ENCODE measurements at places on chromosomes 7 and 10.

- no peak for DNase-seq
Observed at GRCh38 chr10:29603223-29603896, 31.4 kb downstream of the SVIL start.

DNA sequence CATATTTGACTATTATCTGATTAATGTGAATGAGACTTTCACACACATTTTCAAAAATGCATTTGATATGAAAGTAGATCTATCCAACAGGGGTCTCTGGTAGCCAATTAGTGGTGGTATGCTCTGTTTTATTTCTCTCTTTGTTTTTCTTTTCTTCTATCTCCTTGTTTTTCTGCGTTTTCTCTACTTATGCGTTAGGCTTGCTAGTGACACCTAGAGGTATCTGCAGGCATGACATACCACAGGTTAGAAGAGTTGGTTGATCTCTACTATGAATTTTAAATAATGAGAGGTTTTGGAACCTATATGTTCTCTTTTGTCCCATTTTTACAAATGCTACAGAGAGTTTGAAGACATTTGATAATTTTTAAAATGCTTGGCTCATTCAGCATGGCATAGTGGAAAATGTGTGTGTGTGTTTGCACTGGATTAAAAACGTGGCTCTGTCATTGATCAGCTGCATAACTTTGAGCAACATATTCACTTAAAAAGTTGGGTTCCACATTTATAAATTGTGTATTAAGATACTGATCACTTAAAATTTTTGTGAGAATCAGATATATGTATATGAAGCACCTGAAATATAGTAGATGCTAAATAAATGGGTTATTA, 28.1 kb upstream of the PLXDC2 start:
- DNase-seq = peak; percentile 65

DNA sequence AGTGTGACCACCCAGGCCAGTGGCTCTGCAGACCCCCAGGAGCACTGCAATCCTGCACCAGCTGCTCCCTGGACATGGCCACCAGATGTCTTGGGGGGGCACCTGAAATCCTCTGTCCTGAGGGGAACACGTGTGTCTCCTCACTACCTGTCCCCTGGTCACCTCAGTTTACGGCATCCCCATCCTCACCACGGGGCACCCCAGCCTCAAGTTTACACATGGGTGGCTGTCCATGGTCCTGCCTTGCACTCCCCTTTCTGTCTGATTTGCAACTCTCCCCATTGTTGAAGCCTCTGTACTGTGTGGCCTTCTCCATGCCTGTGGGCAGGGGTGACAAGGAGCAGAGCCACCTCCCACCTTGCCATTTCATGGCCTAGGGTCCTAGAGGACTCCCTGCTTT, 67.2 kb downstream of the RAMP3 start:
- no peak for DNase-seq

DNA sequence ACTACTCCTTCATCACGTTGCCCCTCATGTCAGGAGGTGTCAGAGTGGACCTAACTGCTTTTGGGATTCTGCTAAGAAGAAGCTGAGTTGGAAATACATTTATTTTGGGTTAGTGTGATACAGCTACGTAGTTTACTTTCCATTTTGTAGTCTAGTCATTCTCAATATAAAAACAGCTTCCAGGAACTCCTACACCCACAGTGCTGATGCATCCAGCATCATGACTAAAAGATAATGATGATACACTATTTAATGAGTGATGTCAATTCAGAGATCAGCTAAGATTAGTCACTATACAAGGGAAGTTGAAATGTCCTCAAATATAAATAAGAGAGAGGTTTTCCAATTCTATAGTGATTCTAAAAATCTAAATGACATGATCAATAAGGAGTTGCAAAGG, 264.2 kb upstream of the SLC26A5 start:
- DNase-seq = peak; percentile 33

DNA sequence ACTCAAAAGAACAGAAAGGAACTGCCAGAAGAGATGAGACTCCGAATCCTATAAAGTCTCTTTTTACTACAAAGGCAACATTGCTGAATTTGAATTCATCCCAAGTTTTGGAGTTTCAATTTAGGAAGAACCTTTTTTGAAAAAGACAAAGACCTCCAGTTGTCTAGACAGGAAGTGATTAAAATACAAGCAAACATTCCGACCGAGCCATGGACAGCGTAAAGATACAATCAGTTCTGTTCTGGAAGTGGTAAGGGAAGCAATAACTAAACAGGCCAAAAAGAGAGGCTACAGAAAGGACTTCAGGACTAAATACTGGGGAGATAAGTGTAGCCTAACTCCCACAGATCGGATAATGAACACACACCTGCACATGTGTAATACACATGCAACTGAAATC, 101.0 kb downstream of the SMURF1 start:
- DNase-seq = peak; percentile 64

DNA sequence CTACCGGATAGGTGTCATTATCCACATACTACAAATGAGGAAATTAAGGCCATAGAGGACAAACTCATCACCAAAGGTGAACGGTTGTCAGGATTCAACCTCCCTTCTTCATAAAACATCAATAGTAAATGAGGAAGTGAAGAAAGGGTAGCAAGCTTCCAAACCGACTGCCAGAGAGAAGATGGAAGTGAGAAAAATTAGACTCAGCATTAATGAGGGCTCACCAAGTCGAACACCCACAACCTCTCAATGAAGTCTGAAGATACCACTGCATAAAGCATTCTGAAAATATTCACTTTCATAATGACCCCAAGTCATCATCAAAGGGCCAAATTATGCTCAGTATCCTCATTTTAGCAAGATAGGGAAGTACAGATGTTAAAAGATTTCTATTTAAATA, 29.6 kb downstream of the ABCB4 start:
- no peak for DNase-seq

DNA sequence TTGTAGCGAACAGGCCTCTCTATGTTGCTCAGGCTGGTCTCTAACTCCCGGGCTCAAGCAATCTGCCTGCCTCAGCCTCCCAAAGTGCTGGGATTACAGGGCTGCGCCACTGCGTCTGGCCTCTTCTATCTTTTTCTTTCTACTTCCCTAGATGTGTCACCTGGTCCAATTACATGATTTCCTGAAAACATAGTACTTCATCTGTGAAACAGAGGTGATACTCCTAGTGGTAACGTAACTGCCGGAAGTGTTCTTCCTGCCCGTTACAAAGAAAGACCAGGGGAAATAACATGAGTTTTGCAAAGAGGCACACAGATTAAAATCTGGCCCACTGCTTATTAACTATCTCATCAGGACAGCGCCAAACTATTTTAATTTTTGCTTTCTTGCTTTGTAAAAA, 18.4 kb upstream of the HGF start:
- DNase-seq = no peak

DNA sequence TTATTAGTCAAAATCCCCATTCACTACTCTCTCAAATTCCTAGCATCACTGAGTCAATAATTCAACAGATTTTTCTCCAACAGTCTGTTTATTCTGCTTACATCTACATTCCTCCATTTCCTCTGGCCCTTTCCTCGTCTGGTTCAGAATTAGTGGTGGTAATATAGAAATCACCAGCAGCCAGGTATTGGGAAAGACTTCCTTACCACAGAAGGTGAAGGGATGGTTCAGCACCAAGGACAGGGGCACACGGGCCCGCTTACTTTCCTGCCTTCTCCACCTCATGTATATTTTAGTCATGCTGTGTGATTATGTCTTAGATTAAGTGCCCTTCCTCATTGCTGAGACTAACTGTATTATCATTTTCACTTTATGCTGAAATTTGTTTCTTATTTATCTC, 70.4 kb upstream of the APBB1IP start:
- peak; percentile 7 for DNase-seq

DNA sequence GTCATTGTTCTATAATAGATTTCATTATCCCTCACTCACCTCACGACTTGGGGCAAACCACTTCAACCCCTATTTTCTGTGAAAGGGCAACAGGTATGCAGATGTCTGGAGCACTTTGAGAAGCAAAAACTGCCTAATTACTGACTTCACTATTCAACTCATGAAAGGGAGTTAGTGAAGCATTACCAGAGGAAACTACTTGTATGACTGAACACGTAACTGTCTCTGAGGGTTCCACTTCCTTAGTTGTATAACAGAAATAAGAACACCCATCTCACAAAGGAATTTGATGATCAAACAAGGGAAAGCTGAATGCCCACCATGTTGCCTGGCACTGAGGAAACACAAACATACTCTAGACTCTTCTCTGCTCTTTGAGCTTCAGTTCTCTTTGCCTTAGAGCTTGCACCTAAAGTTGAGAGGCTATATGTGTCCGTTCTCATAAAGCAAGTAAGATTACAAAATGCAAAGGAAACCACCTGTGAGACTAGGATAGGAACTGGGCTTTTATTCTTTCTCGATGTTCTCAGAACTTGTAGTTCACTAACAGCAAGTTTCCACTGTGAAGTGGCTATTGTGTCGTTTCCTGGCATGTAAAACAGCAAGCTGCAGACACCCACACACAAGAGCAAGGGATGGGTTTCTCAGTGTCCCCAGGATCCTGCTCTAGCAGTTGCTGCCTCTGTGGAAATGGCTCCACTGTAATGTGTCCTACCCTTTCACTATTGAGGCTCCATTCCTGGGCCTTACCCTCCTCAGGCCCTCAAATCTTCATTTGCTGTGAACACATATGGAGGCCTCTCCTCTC, 2.6 kb downstream of the TMEM243 start:
- no peak for DNase-seq

DNA sequence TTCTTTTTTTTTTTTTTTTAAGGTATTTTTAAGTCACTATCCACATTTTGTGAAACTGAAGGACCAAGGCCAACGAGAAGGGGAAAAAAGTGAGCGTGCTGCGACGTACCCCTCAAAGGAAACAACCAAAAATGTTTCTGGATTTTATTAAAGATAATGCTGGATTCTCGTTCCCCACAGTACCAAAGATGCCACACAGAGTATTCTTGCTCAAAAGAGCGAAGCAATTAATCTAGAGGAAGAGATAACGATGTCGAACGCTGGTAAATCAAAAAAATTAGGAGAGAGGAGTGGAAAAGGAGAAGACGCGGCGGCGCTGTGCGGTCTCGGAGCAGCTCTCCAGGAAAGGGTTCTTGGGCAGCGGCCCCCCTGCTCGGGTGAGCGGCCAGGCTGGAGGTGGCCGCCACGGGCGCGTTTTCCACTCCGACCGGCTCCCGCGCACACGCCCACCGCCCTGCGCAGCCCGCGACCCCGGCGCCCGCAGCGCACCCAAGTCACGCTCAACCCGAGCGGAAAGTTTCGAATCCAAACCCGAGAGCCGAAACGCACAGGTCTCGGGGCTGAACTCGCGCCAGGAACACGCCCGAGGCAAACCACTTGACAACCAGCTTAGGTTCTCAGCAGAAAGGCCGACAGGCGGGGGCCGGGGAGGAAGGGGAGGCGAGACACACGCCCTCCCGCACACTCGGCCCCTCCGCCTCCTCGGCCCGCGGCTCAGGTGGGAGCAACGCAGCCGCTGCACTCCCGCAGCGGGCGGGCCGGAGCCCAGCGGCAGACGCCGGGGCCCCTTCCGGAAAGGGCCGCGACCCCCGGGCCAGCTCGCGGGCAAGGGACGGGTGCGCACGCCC, 989 bp downstream of the SRPK2 start:
- peak; percentile 40 for DNase-seq

GRCh38 chr7:101865031-101865430, 47.6 kb downstream of the CUX1 start:
- no peak for DNase-seq

DNA sequence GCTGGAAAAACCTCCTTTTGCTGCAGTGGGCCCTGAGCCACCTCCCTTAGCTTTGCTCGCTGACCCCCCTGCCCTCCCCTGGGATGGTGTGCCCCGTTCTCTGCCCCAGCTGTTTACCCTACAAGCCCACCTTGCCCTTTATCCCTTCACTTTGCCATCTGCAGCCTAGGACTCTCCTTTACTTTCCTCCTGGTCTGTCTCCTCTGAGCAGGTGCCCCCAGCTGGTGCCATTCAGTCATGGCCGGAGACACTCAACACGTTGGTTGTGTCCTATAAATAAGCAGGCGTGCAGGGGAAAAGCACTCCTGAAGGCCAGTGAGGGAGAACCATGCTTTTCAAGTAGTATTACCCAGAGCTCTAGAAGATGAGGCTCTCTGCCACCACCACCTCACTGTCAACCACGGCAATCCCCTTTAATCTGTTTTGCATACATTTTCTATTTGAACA, 6.1 kb downstream of the RASSF4 start:
- no peak for DNase-seq

GRCh38 chr10:77004917-77005564, 632.6 kb downstream of the KCNMA1 start:
- DNase-seq = peak; percentile 45

DNA sequence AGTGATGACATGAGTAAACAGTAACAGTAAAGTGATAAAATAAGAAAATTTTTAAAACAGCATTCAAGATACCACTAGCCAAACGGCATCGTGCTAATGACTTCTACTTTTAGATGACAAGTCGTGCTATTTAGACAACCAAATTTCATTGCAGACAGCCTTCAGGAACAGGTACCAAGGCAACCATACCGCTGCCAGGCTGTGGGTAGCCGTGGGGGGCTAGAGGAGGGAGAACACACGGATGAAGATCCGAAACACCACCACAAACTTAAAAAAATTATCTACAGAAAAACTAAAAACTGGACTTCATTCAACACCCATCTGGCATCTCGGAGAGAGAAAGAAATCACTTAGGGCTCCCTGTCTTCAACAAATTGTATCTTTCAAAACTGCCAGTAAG, 89.6 kb downstream of the RSU1 start:
- DNase-seq = no peak

DNA sequence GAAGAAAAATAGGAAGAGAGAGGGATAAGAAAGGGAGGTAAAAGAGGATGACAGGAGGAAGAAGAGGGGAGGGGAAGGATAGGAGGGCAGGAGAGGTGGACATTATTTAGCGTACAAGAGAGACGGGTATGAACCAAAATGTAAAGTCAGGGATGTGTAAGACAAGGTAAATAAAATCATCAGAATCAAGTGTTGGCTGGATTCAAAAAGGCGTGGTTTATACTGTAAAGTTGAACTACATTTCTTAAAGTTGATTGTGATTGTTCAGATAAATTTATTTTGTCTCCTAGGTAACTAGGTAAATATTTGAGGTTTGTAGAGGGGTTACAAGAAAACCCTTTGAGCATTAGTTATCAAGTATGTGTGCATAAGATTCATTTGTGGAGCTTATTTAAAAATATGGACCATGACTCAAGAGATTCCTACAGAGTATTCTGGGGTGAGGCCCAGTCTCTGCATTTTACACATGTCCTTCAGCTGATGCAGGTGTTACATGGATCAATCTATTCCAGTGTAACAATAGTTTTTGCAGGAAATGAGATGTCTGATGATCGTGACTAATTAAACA, 512.1 kb upstream of the MBL2 start:
- DNase-seq = no peak

DNA sequence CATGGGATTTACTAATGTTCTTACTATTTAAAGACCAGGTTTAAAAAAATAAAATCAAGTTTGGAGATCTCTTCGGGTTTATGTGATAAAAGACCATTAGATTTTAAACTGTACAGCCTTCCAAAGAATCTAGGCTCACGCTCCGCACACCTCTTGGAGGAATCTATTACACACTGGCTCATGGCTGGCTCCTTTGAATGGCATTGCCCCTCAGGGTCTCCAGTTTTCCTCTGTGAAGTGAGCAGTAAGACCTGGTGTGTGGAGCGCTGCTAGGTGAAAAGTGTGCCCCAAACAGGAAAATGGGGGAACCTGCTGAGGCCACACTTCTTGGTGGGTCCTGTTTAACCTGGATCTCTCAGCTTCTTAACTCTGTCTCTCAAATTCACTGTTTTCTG, 142.3 kb downstream of the KAT6B start:
- DNase-seq = no peak

All from brain microvascular endothelial cell (primary cell).